ENCODE measurements at places on chromosomes 16 and 17.

DNA sequence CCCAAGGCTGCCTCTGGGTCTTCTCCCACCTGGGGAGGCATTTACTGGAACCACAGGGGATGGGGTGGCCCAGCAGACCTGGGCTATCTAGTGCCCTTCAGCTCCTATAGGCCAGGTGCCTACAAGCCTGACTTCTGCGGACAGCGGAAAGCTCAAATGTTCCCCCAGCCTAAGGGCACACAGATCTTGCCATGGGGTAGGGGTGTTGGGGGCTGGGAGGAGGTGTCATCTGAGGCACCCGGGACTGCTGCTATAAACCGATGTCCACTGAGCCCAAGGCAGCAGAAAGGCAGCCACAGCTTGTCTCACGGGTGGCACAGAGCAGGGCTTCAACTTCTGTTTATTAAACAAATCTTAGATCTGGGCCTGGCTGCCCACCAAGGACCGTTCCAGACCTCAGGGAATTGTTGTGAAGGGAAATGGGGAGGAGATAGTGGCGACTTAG is 3.6 kb downstream of the MYO1C start:
- no peak for DNase-seq

DNA sequence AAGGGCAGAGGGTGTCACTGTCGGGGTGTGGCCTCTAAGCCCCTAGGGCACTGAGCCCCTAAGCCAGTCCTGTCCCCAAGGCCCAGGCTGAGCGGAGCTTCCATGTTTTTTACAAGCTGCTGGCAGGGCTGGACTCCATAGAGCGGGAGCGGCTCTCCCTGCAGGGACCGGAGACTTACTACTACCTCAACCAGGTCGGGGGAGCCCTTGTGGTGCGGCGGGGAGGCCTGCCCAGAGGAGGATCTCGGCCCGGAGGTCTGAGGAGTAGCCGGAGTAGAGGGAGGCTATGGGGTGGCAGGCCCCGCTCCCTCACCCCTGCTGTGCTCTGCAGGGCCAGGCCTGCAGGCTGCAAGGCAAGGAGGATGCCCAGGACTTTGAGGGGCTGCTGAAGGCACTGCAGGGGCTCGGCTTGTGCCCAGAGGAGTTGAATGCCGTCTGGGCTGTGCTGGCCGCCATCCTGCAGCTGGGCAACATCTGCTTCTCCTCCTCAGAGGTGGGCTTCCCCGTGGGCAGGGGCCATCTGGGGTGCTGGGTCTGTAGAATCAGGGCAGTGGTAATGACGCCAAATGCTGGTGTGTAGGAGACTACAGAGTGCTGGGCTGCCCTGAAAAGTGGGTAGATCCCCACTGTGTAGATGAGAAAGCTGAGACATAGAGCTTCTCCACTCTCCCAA is 4.9 kb downstream of the MYO15B start:
- DNase-seq: no peak

GRCh38 chr17:887551-888209 is 91.9 kb downstream of the NXN start:
- DNase-seq: no peak

DNA sequence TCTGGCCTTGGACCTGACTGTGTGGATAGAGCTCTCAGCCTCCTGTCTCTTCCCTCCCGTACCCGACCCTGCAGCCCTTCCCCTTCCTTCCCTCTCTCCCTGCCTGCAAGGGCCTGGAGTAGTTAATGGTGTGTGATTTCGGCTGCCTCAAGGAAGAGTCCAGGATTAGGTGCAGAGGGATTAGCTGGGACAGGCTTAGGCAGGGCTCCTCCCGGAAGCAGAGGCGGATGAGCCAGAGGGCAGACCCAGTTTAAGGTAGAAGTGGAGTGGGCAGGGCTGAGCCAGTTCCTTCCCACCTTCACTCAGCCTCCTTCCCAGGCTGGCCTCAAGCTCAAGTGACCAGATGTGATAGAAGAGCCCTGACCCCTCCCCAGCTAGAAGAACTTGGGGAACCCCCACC is 16.8 kb downstream of the GUCY2D start:
- DNase-seq: no peak

DNA sequence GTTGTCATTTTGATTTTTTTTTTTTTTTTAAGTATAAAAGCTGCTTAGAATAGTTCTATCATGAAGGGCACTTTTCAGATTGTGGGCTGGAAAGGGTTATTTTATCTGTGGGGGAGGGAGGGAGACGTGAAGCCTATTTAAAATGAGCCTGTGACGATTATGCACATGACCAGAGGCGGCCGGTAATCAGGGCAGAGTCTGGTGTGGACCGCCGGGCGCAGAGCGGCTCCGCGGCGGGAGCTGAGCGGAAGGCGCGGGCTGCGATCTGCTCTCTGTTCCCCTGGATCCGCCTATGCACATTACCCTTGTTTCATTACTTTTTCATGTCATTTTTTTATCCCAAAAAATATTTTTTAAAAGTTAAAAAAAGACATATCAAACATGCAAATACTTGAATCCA is 23.5 kb downstream of the TMC6 start:
- DNase-seq: no peak

Measured in effector memory CD8-positive, alpha-beta T cell (primary cell).